ENCODE measurements at places on chromosomes 1 and 21.

- no peak for DNase-seq
These were observed 416.6 kb upstream of the RUNX1 start for GRCh38 chr21:35465741-35466140.

GRCh38 chr1:61221642-61222041, 139.3 kb downstream of the NFIA start:
- DNase-seq: no peak

- no peak for DNase-seq
These were observed 21.6 kb downstream of the ATP2B4 start for GRCh38 chr1:203648276-203648675.

- DNase-seq: no peak
These were observed 89.6 kb upstream of the LPGAT1 start for GRCh38 chr1:211920141-211920572.

- DNase-seq: no peak
These were observed 28.1 kb upstream of the B3GALNT2 start for GRCh38 chr1:235532360-235532759.

- DNase-seq: peak; percentile 42
These were observed 3.7 kb downstream of the KNCN start for GRCh38 chr1:46547481-46548383.

DNA sequence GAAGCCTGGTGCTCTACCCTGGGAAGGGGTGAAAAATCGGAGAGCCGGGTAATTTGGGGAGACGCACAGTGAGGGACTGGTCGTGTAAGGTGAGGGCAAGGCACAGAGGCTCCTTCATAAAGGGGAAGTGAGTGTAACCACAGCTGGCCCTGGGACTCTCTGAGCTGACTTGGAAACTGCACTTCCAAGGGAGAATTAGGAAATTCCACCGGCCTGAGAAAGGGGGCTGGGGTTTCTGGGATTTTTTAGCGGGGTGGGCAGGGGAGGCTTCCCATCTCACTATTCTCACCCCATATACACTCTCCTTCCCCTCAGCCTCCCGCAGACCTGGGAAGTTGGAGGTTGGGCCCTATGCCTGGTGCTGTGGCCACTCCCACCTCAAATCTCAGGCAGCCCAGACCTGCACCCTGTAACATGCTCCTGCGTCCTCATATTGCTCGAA, 88.3 kb upstream of the IPO9 start:
- DNase-seq: no peak

GRCh38 chr1:230822092-230822581, 46.2 kb downstream of the C1orf198 start:
- no peak for DNase-seq

- peak; percentile 77 for DNase-seq
These were observed 59.6 kb upstream of the ITPKB start for GRCh38 chr1:226798427-226799411.

- DNase-seq: no peak
These were observed 14.8 kb upstream of the PPM1J start for GRCh38 chr1:112729909-112730308.

- no peak for DNase-seq
These were observed 3.6 kb downstream of the PSEN2 start for GRCh38 chr1:226873771-226874578.

DNA sequence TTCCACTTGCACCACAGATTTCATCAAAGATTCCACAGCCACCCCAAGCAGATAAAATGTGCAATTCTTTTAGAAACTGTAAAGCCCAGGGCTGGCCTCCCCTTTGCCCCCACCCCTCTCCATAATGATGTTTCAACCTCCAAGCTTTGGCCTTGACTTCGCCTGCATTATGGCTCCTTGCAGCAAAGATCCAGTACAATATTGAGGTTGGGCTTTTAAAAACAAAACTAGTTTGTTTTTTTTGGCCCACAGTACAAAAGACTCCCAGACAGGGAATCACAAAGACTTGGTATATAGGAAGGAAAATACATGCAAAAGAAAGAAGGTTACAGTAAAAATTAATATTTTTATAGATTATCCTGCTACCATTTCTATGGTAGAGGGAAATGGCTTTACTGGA, 356.5 kb upstream of the PTBP2 start:
- no peak for DNase-seq

GRCh38 chr1:222824641-222825040, 9.8 kb downstream of the DISP1 start:
- DNase-seq: no peak

DNA sequence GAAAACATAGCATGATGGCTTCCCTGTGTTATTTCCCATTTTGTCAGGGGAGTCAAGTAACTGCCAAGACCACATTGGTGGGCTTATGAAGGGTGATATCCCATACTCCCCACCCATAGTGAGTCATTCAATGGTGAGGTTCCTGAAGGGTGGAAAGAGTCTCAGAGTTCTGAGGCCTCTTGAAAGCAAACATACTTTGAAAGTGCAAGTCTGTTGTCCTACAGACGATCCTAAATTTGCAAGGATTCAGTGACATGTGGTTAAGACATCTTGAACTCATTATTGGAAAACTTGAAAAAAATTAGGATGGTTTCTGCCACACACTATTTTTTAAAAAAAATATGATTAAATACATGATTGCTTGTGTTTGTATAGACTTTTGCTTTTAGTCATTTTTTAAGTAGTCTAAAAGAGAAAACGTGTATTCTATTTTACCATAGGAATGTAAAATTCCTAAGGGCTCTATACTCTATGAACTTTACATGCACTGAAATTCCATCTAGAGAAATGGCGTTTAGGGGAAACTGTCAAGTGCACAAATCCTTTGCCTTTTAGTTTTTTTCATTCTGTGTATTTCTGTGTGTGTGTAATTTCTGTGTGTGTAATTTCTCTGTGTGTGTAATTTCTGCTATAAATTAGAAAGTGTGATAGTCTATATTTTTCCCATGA, 225.5 kb upstream of the ADAMTS5 start:
- no peak for DNase-seq

GRCh38 chr1:240149484-240150094, 57.9 kb downstream of the FMN2 start:
- DNase-seq: peak; percentile 16

DNA sequence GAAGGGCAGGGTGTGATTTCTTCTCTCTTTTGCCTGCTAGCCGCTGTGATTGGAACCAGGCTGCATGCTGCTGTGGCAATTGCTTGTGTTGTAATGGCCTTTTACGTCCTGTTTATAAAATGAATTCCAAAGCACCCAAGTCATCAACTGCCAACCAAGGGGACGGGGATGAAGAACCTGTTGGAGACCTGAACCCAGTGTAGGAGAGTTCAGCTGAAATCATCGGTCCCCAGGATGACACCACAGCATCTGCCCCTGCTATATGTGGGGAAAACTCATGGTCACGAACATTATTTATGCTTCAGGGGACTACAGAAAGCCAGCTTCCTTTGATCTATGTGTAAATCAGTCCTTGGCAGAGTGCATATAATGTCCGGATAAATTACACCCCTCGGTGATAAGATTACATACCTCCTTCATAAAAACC, 3.8 kb downstream of the TMEM167B start:
- no peak for DNase-seq

DNA sequence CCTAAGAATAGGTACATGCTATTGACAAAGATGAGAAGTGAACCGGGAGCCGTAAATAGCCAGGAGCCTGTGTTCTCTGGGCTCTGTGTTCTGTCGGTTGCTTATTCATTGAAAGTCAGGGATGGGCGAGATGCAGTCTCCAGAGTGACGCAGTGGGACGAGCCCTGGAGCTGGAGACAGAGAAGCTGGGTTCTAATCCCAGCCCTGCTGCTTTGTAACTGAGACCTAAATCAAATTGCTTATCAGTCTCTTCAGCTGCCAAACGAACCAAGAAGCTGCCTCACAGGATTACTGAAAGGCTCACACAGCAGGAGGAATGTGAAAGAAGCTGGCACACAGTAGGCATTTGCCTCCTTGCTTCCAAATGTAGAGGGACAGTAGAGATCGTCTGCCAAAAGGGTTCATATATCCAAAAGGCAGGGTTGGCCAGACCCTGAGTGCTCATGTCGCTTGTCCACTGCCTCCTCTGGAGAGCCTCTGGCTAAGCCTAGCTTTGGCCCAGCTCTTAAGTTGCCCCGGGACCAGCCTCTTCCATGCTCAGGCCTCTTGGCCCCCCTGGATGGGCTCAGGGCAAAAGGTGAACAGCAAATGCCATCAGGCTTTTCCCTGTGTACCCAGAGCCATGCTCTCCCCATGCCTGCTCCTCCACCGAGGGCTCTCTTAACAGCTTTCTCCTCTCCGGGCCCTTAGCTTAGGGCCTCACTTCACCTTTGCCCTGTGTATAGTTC, 134.2 kb upstream of the IPO9 start:
- no peak for DNase-seq

- DNase-seq: peak; percentile 28
These were observed 543 bp upstream of the KCNJ10 start for GRCh38 chr1:160070243-160071163.

DNA sequence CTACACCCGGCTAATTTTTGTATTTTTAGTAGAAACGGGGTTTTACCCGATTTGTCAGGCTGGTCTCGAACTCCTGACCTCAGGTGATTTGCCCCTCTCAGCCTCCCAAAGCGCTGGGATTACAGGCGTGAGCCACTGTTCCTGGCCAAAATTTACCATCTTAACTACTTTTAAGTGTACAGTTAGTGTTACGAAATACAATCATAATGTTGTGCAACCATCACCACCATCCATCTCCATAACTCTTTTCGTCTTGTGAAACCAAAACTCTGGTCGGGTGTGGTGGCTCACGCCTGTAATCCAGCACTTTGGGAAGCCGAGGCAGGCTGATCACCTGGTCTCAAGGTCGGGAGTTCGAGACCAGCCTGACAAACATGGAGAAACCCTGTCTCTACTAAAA, 14.1 kb upstream of the ZBTB40 start:
- DNase-seq: no peak

GRCh38 chr21:34187935-34188334, 114.6 kb downstream of the MRPS6 start:
- no peak for DNase-seq

DNA sequence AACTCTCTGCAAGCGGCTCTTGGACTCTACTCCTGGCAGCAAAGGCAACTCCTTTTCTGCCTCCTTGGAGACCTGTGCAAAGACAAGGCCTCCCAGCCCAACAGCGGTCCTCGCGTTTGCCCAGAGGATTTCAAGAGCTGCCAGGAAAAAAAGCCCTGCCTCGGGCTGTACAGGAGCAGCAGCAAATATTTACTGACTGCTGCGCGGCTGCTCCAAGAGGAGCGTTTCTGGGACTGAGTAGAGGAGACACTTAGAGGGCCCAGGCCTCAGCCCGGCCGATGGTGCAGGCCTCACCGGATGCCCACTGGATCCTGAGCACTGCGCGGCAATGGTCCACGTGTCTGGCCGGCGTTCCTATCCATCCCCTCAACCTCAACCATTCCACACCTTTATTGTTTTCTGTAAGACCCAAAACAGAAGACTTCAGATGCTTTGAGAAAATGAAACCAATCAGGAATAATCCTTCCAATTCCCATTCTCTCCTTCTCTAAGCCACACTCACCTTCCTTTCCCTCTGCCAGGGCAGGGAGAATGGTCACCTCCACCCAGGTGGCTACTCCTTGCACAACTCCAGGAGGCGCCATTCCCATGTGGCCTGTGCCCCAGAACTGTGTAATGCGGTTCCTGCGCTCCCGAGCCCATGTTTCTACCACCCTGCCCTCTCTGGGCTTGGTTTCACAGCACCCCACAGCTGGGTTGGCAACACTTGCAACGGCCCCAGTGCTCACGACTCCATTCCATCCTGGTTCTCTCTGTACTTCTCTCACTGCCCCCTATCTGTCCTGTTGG, 215.8 kb downstream of the TRABD2B start:
- no peak for DNase-seq

DNA sequence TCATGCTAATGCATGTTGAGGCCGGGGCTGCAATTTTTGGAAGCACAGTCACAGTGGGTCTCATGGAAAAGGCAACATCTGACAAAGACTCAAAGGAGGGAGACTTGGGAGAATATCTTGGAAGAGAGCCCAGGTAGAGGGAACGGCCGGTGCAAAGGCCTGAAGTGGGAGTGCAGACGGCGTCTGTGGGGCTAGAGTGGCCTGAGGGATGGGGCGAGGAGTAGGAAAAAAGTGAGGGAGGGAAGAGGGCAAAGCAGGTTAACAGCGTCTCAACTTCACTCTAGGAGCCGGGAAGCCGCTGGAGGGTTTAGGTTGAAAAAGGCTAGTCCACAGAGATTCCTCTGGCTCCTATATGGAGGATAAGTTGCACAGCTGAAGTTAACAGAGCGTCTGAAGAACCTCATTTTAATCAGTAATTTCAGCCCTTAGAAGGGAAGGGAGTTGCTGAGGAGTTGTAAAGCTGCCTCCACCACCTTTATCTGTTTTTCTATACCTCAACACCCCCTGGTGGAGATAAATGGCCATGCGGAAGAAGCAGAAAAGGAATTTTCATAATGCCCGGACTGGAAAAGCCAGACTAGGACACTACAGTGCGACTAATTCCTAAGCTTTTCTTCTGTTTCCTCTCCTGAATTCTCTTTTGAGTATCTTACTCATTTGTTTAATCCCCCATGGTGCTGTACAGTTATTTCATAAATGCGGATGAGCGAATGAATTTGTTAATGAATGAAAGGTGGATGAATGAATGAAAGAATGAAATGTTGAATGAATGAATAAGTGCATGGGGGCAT, 78.7 kb upstream of the ZNF281 start:
- peak; percentile 71 for DNase-seq

GRCh38 chr1:186828611-186829454, at the start of gene PLA2G4A:
Gene PLA2G4A (plus strand): TSS chr1:186828949. CDS start chr1:186854355, 25,406 bp downstream.
- peak; percentile 15 for DNase-seq

DNA sequence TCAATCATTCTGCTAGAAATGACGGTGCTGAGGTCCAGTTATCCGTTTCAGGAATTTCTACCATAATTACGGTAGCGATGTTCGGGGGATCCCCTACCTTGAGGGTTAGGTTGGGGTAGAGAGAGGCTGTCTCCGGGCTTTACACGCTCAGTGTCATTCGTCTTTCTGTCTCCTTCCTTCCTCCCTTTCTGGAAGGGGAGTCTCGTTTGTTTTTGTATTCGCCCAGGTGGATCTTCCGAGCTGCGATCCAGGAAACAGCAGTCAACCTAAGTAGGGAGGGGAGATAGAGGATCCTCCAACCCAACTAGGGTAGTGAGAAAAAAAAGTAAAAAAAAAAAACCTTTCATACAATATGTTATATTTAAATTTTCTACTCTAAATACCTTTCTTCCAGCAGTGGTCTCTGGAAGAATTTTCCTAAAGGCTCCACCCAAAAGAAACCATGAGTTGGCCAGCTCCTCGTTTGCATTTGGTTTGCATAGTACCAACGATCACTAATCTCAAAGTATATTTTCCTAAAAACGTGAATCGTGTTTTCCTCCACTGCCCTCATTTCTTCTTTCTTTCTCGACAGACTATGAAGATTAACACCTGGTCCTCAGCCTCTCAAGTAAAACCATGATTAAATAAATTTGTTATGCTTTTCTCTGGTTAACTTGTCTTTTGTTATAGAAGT, 611 bp upstream of the PIK3C2B start:
- DNase-seq: peak; percentile 57

DNA sequence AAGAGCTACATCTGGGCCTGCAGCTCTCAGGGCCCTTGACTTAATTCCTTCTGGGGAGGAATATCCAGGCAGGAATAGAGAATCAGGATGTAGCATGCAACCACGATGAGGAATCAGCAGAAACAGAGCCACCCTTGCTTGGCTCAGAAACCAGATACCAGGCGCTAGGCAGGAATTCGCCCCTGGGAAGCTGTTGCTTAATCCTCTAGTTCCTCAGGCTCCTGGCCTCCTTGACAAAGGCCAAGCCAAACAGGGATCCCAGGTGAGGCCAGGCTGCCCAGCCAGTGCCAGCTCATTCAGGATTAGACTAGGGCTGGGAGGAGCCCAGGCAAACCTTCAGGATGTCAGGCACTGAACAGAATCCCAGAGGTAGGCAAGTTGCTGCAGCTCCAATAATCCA, 48.2 kb upstream of the IRF2BP2 start:
- no peak for DNase-seq

GRCh38 chr1:3717041-3717714, 35.1 kb upstream of the CCDC27 start:
- DNase-seq: no peak

Measured in activated CD4-positive, alpha-beta T cell treated with anti-CD3 and anti-CD28 coated beads, Interleukin-2, Interleukin-4, amounts not matched to agents 100 ng/mL and 50 ng/mL, durations not matched to agents 16 hours and 8 hours (primary cell).